ELR (cell line): ENCODE measurements at places on chromosomes 1 and 21.
A peak's percentile ranks its signal among the peaks of the same experiment; 100 is the strongest.

GRCh38 chr1:241696815-241697639 is 44.9 kb downstream of the WDR64 start:
- no peak for DNase-seq

- no peak for DNase-seq
Measured at GRCh38 chr1:30879126-30879786, 29.3 kb downstream of the SDC3 start.

GRCh38 chr1:43229826-43230780 is 39.7 kb upstream of the TMEM125 start:
- no peak for DNase-seq

GRCh38 chr1:12057382-12057781 is 5.7 kb upstream of the TNFRSF8 start:
- peak; percentile 28 for DNase-seq

DNA sequence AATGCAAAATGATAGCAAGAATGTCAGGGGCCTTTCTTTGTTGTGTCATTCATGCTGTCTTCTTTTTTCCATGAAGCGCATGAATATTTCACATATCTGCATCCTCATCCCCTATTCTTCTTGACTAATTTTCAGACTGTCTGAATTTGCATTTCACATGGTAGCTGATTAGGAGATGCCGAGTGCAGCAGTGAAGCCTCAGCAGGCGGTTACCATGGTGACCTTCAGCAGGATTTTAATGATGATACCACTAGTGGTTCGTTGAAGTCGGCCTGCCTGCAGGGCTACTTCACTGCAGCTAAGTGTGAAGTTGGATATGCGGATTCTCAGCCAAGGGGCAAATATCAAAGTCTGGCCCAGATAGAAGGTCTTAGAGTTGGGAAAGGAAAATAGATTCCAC is 141.8 kb downstream of the NEK7 start:
- DNase-seq, result no peak

- DNase-seq, result no peak
Measured at GRCh38 chr21:40057331-40057730, 190.1 kb downstream of the PCP4 start.

DNA sequence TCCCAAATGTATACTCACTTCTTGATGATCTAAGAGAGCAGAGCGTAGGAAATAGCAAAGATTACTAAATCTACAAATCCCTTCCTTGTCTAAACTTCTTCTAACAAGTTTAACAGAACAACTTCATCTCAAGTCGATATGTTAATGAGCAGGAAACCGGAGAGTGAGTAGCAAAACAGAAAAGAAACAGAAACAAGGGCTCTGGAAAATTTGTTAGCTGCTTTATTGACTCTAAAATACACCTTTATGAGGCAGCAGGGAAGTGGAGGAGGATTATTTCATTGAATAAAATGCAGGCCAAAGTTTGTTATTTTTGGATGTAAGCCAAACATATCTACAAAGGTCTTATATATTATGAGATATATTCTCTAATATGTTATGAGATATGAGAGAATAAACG is 192.4 kb downstream of the LRRIQ3 start:
- no peak for DNase-seq

DNA sequence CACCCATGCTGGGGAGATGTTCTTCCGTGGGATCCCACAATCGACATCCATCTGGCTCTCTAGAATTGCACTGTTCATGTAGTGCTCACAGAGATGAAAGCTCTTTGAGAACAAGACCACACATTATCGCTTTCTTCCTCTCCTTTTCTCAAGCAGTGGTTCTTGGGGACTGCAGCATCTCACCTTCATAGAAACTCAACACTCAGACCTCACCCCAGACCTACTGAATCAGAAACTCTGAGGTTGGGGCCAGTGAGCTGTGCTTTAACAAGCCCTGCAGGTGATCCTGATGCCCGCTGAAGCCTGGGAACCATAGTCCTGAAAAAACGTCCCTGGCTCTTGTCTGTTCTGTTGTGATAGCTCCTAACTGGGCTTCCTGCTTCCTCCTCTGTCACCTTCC is 251.3 kb upstream of the FGGY start:
- DNase-seq, result no peak

DNA sequence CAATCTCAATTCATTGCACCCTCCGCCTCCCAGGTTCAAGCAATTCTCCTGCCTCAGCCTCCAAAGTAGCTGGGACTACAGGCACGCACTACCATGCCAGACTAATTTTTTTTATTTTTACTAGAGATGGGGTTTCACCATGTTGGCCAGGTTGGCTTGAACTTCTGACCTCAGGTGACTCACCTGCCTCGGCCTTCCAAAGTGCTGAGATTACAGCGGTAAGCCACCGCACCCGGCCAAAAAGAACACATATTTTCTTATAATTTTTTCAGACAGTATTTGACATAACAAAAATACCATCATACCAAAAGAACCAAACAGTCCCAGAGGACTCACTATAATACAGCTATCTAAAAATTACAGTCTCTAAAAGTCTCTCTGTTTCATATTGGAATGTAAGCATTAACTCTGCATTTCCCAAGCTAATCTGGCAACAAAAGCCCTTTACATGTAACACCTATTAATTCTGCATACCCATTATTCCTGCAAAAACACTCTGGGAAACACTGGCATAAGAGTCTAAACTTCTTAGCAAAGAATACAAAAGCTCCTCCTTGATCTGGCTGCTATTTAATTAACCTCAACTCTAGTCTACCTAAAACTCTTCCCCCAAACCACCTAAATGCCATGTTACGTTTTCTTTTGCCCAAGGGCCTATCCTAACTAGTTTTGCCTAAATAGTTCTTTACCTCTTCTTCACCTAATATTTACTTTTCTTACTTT is 26.9 kb downstream of the WDR26 start:
- peak; percentile 29 for DNase-seq

DNA sequence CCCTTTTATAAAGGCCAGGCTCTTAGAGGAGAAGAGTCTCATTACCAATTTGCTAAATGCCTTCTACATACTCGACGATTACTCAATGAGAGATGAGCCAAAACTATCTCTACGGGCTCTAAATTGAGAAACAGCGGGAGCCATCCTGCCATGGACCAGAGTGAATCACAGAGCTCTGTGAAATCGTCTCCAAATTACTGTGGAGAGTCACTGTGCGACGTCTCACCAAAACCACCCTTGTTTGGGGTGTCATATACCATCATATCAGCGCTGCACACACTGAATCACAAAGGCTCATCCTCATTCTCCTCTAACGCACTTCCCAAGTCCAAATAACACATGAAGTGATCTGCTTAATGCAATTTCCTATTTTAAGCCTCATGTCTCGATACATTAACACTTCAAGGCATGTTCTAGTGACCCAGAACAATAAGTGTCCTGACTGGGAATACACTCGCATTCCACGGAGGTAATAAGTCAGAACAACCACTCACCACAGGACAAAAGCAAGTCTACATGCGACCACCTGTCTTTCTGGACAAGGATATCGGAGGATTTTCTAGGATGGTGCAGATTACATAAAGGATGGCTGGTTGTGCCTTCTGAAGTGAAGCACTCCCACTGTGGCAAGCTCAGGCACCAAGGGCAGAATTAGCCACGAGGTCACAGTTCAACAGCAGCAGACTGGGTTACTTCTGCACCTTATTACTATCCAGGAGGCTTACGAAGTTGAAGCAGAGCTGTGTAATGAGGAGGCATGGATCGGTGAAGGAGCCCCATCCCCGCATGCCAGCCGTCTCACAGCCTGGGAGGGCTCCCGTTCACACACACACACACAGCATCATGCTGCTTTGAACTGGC is 44.3 kb downstream of the NID1 start:
- DNase-seq, result no peak

- peak; percentile 74 for DNase-seq
Measured at GRCh38 chr1:40404670-40405462, 31.3 kb downstream of the SMAP2 start.

GRCh38 chr1:27538793-27539192 is 48.8 kb upstream of the WASF2 start:
- peak; percentile 92 for DNase-seq

DNA sequence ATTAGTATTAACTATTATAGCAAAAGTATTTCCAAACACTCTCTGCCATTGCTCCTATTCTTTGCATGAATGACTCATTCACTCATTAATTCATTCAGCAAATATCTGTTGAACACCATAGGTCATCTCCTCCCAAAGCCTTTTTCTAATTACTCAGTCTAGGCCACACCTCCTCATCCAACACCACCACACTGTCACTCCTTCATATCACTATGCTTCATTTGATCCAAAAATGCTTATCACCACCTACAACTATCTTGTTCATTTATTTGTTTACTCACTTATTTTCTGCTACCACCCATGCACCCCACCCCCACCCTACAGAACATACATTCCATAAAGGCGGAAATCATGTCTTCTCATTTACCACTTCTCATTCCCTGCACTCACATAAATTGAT is 94.4 kb upstream of the TNFSF4 start:
- peak; percentile 26 for DNase-seq

DNA sequence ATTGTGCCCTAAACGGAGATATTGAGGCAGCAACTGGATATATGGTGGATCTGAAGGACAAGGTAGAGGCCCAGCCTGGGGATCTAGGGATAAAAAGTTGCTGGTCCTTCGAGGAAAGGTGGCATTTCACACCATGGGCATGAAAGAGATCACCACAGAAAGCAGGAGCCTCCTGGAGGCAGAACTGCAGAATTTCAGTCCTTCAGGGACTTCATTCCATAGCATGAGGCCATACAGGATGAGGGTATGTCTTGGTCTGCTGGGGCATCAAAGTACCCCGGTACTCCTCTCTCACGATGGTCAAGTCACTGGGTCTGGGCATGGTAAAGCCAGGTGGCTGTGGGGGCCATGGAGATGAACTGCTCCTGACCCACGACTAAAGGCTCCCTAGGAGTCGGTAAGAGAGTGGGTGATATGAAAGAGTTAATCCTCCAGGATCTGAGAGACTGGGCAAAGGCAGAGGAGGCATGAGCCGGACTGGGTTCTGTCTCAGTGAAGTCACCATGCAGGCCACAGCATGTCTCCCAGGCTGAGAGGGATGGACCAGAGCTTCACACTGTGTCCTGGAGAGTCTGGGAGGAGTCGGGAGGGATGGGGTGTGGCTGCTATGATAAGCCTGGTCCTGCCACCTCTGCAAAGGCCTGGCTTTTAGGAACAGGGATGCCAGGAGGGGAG is 5.8 kb upstream of the SPRR5 start:
- DNase-seq, result no peak

GRCh38 chr1:231040800-231041718 is 1.0 kb upstream of the FAM89A start:
- no peak for DNase-seq

DNA sequence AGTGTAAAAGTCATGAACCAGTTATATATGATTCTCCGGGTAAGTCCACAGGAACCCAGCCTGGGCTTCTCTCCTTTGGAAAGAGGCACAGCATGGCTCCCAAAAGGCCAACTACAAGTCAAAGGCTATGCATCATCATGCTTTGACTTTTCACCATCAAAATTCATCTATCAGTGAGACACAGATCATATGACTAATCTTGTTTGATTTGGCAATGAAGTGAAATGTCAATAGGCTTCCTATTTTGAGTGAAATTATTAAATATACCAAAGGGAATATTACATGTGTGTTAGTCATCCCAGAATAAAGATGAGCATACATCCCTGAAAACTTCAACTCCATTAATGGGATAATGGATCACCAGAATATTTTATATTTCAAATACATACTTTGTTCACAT is 83.5 kb upstream of the ADGRL2 start:
- DNase-seq, result peak; percentile 6

DNA sequence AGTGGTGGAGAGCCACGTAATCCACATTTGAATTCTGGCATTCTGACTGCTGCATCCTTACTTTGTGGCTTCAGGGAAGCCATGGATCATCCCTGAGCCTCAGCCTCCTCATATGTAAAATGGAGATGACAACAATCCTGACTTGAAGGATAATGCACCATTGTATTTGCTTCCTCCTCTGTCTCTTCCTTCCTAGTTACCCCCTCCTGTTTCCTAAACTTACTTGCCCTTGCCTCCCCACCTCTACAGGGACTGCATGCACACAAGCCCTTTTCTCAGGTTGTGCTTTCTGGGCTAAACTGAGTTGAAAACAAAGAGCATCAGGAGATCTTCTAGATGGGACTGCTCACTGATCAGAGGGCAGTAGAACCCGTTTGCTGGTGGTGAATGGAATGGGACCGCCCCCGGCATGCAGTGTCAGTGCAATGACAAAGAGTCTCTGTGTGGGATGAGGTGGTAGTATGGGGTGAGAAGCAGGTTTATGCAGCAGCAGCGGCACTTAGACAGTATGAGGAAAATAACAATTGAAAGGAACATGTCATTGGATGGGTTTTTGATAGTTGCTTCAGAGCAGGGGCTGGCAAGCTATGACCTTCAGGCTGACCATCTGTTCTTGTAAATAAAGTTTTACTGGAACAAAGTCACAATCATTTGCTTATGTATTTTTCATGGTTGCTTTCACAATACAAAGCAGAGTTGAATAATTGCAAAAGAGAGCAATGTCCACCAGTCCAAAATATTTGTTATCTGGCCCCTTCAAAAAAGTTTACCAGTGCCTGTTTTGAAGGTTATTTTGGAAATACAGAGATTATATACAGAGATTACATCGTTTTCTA is 6.1 kb upstream of the ADAMTS1 start:
- no peak for DNase-seq

- no peak for DNase-seq
Measured at GRCh38 chr1:165342587-165342986, 13.9 kb downstream of the LMX1A start.

DNA sequence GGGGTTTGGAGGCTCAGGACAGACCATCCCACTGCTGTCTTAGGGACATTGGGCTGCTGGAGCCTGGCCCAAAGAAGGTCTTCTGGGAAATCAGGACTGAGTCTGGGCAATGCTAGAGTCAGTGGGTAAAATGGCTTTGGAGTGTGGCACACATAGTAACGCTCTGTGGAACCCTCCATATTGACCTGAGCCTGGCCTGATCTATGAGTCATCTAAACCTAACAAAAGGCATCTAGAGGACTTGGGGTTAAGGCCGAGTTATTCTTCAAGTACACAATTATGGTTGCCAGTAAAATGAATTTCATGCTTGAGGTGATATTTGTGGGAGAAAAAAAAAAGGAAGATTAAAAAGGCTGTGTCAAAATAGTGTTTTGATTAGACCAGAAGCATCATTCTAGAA is 77.7 kb downstream of the ST6GALNAC5 start:
- DNase-seq, result peak; percentile 34

DNA sequence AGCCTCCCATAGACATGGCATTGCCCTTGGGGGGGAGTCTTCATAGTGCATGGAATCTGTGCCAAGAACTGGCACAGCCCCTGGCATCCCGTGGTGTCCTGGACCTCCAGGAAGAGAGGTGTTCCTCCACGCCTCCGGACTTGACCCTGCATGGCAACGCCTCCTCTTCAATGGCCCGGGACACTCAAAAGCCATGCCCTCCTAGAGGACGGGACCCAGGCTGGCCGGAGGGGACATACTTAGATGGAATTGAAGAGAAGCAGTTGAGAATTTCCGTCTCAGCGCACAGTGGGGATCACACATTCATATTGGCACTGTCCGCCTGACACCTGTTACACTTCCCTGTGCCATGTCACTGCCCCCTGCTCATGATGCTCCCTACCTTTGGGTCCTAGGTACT is 38.4 kb upstream of the TENT5C start:
- no peak for DNase-seq

GRCh38 chr1:225890346-225891228 is 1.6 kb upstream of the LEFTY1 start:
- DNase-seq, result peak; percentile 17

GRCh38 chr1:203287109-203287893 is 18.0 kb upstream of the BTG2 start:
- DNase-seq, result no peak
